Endothelial cell of coronary artery (primary cell): ENCODE measurements at places on chromosomes 7 and 10. TPM values are rescaled to one million over a fixed set of nuclear protein-coding genes. Genes with fewer than 3 reads are reported as not detected.

PTER gene
- 3.1 and 6.7 TPM in 2 replicates for total RNA-seq

FAM171A1 gene
- total RNA-seq: 28.2 and 35.8 TPM in 2 replicates

GIMAP1 gene
- 12.9 and 14.3 TPM in 2 replicates for total RNA-seq

OPN1SW gene
- total RNA-seq: not detected in 2 replicates

TAS2R41 gene
- not detected in 2 replicates for total RNA-seq

VIM gene
- 5,000 and 5,002 TPM in 2 replicates for total RNA-seq

MALRD1 gene
- total RNA-seq: not detected in 2 replicates

TRIM4 gene
- 13.6 and 22.7 TPM in 2 replicates for total RNA-seq

PDE1C gene
- 0.38 and 0.54 TPM in 2 replicates for total RNA-seq

NYAP1 gene
- total RNA-seq: 1.9 and 2.2 TPM in 2 replicates

AUTS2 gene
- 0.18 and 1.1 TPM in 2 replicates for total RNA-seq

PRPS1L1 gene
- not detected in 2 replicates for total RNA-seq

SMKR1 gene
- total RNA-seq: 0.28 and 0.54 TPM in 2 replicates

GDF10 gene
- total RNA-seq: not detected in 2 replicates

ABCB8 gene
- 22.5 and 22.7 TPM in 2 replicates for total RNA-seq

WNT8B gene
- not detected in 2 replicates for total RNA-seq

TWIST1 gene
- 2.8 and 6.5 TPM in 2 replicates for total RNA-seq

COL17A1 gene
- 2.2 and 5.4 TPM in 2 replicates for total RNA-seq

UPK3B gene
- total RNA-seq: 0.27 TPM in 1 of 2 replicates, not detected in the other

HK1 gene
- 143 and 205 TPM in 2 replicates for total RNA-seq

CROT gene
- 7.6 and 8.9 TPM in 2 replicates for total RNA-seq

MCM10 gene
- total RNA-seq: 5.1 and 14.1 TPM in 2 replicates

C10orf53 gene
- not detected in 2 replicates for total RNA-seq
